Activated CD4-positive, alpha-beta T cell treated with anti-CD3 and anti-CD28 coated beads, Interleukin-2, Interleukin-4, amounts not matched to agents 100 ng/mL and 50 ng/mL, durations not matched to agents 16 hours and 8 hours (primary cell): ENCODE measurements at places on chromosomes 12 and 14.
A peak's percentile ranks its signal among the peaks of the same experiment; 100 is the strongest.

DNA sequence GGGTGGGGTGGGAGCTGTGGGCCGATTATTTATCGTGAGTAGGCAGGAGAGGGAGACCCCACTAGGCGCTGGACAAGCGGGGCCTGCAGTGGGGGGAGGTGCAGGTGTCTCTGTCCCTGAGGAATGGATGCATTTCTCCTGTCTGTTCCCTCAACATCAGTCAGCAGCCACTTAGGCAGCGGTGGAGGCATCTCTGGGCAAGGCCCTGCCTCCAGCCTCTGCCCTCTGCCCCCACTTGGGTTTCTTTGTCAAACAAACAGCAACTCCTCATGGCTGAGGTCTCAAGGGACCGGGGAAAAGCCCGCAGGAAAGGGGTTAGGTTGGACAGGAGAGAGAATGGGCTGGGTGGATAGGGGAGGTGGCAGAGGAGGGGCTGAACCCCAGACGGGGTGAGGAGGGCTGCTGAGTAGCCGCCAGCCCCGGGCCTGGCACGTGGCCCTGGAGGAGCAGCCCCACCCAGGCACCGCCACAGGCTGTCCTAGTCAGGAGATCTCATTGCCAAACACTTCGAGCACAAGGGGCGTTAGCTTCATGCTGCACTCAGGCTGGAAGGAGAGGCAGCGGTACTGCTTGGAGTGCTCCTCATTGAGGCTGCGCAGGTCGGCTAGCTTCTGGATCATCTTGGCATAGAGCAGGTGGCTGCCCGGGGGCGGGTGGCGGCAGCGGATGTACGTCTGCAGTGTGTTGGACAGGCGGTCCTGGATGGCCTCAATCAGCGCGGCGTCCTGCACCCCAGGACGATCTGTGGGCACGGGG lies 24.7 kb upstream of the HDAC7 start:
- no peak for DNase-seq

DNA sequence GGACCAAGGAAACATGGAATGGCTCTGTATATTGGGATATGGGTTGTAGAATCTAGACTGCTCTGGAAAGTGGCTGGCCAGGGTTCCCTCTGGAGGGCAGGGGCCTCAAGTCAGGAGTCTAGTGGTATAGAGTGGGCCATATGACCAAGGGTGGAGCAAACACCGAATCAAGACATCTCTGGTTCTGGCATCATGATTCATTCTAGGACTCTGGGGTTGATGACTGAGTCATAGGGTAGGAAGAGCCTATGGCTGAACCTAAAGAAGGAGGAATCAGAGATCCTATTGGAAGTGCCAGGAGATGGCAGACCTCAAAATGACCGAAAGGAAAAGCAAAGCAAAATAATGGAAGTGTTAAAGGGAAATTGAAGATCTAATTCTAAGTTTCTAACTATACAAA lies 356.4 kb upstream of the PRICKLE1 start:
- no peak for DNase-seq

DNA sequence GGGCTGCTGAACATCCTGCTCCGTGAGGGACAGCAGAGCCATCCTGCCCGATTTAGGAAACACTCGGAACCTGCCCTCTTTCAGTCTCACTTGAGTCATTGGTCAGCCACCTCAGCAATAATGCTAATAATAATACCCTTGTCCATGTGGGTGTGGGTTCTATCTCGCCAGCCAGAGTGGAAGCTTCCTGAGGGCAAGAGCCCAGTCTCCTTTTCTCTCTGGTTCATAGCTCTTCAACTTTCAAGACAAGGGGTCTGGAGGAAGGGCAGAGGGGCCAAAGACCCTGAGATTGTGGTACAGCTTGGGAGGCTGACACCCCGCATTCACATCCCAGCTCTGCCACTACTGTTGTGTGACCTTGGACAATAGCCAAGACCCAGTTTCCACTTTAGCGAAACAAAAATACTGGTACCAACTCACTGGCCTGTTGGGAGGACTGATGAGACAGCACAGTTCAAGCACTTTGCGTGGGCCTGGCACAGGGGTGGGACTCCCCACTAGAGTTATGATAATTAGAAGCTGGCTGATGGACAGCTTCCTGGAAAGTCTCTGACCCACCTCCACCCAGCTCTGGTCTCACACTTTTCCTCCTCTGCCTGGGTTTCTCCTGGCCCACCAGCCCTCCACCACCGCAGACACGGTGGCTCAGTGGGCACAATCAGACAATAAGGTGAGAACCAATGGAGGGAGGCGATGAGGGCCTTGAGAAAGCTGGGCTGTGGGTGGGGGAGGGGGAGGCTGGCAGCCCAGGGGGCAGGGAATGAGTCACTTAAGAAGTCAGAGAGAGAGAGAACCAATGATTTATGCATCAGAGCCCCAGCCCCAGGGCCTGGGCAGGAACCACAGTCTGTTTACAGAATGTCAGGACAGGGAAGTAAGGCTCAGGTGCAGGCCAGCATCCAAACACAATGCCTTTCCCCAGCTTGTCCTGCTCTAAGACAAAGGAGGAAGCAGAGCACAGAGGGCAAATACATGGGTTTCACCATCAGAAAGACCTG lies 9.6 kb downstream of the FAIM2 start:
- DNase-seq, result no peak

DNA sequence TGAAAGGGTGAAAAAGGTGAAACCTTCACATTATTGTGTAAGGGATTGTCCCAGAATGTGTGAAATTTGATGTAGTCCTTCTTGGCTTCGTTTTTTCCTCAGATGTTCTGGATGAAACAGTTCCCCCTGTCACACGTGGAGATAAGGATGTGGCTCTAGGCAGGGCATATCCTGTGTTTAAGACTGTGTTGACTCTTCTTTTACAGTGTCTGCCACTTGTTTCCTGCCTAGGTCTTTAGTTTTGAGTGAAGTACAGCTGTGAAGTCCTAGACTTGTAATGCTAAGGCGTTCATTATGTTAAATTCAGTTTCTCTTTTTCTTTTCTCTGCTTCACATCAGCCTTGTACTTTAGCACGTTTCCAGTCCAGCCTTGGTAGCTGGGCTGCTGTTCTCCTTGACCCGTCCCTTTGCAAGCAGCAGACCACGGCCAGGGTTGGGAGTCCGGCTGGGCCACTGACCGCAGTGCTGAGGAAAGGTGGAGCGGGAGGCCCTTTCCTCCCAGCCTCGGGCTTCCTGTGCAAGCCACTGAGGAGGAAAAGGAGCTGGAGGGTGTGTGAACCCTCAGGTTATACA lies 59.1 kb downstream of the RASSF3 start:
- peak; percentile 79 for DNase-seq

- no peak for DNase-seq
Observed at GRCh38 chr12:26164118-26164517, 31.3 kb upstream of the SSPN start.

- DNase-seq, result no peak
Observed at GRCh38 chr14:71907793-71908515, 24.3 kb upstream of the RGS6 start.
